ENCODE measurements at places on chromosomes 5 and 9. TPM values are rescaled to one million over a fixed set of nuclear protein-coding genes. Genes with fewer than 3 reads are reported as not detected.

The JAKMIP2 gene
- total RNA-seq = 88.6 TPM

The ARSI gene
- 0.18 TPM for total RNA-seq

The KCNV2 gene
- not detected for total RNA-seq

The FAM174A gene
- total RNA-seq = 11.4 TPM
